ENCODE measurements at places on chromosomes 5 and 9. TPM values are rescaled to one million over a fixed set of nuclear protein-coding genes. Genes with fewer than 3 reads are reported as not detected.

- DNase-seq: peak; percentile 80
These were observed 43.4 kb upstream of the IL17B start for GRCh38 chr5:149422366-149423048.

The TERT gene
- 4.0 TPM for polyA plus RNA-seq

- DNase-seq: no peak
These were observed 55.2 kb downstream of the FBXL7 start for GRCh38 chr5:15555176-15555575.

GRCh38 chr5:54760182-54760935 is 225.0 kb downstream of the ESM1 start:
- DNase-seq: no peak

The PCDHB4 gene
- 1.6 TPM for polyA plus RNA-seq

The SPINK13 gene
- not detected for polyA plus RNA-seq

- no peak for DNase-seq
These were observed 14.0 kb downstream of the TGFBR1 start for GRCh38 chr9:99118782-99119466.

DNA sequence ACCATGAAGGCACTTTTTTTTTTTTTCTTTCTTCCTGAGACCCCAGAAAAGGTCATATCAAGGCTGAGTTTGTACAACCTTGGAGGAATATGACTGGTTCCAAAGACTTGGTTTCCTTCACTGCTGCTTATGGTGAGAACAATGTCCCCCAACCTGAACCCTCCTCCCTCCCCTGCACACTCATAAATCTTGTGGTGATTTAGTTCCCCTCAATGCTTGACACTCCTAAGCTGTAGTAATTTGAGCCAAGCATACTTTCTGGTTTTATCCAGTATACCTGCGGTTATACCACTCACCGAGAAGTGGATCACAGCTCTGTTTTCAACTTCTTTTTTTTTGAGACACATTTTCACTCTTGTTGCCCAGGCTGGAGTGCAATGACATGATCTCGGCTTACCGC is 149.9 kb upstream of the KLF4 start:
- no peak for DNase-seq

DNA sequence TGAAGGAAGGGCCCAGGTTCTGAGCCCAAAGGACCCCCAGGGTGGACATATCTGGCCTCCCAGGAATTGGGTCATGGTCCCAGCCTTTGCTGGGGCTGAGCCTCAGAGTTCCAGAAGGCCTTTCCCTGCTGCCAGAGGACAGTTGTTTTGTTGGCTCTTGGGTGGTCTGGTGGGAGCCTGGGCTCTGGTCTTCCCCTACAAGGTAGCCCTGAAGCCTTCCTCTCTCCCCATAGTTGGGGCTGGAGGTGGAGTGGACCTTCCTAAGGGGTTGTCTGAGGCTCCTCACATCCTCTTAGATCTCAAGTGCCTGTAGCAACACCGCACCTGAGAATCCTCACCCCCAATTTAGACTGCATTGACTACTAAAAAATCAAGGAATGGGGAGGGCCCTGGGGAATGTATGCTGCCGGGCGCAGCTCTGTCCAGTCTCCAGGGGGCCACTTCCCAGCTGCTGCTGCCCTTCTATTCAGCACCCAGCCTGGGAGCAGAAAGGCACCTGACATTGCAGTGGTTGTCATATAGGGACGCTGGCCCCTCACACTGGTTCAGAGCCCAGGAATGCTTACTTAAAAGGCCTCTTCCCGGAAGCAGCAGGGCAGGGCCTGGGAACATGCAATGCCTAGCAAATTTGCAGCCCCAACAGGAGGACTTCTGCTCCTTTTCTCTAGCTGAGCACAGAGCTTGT is 66.4 kb downstream of the IL31RA start:
- no peak for DNase-seq

The CRB2 gene
- 2.3 TPM for polyA plus RNA-seq

The NTRK2 gene
- polyA plus RNA-seq: 1.2 TPM

DNA sequence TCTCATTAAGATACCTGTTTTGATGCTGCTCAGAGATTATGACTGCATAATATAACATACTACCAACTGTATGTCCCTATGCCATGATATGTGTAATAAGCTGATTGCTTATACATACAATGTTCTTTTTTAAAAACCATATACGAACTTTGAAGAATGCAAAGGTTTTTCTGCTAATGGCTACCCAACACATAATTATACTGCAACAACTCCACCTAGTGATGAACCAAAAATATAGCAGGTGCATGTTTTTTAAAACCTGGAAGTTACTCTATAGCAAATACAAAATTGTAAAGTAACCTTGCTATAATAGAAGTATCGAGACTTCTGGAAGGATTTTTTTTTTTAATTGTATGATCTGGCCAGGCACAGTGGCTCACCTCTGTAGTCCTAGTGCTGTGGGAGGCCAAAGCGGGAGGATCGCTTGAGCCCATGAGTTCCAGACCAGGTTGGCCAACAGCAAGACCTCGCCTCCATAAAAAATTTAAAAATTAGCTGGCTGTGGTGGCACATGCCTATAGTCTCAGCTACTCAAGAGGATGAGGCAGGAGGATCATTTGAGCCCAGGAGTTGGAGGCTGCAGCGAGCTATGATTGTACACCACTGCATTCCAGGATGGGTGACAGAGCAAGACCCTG is 49.1 kb downstream of the HOMER1 start:
- DNase-seq: no peak

DNA sequence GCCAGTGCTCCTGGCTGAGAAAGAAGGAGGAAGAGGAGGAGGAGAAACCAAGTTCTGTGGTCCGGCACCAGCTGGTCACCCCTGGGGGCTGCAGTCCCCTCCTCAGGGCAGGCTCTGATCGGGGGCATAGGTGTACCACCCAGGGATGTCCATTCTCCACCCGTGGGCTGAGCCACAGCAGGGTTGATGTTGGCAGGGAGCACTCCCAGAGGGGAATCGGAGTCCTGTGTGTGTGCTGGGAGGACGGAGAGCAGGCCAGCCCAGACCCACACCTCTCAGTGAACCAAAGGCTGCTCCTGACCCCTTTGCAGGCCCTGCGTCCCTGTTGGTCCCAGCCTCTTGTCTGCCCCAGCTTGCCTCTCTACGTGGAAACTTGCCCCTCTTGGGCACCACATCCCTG is 4.6 kb upstream of the ADAMTSL2 start:
- no peak for DNase-seq

GRCh38 chr9:69157751-69158466 is 16.2 kb upstream of the TJP2 start:
- DNase-seq: no peak

GRCh38 chr9:7313389-7313788 is 486.2 kb downstream of the DMAC1 start:
- no peak for DNase-seq

DNA sequence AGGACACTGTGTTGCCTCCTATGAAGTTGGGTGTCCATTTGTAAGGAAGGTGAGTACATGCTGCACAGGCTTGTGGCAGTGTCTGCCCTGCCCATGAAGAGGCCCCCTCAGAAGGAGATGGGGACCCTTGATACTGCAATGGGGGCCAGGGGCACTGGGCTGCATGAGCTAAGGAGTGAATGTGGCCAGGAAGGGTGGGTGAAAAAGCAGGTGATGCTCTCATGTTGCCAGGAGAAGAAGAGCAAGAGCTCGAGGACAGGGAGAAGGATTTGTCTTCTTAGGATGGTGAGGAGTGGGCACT is 76.1 kb downstream of the NSUN2 start:
- DNase-seq: no peak

- DNase-seq: no peak
These were observed 475.2 kb downstream of the HINT1 start for GRCh38 chr5:130689831-130690230.

- no peak for DNase-seq
These were observed 170.5 kb upstream of the SMIM23 start for GRCh38 chr5:171614971-171615653.
